Skeletal muscle tissue (tissue), 5 donors: ENCODE measurements at places on chromosomes 6 and 20. TPM values are rescaled to one million over a fixed set of nuclear protein-coding genes. Genes with fewer than 3 reads are reported as not detected.

The B3GAT2 gene
- 0.52 TPM for total RNA-seq

The COL21A1 gene
- total RNA-seq: 91.3 TPM

The SH3BGRL2 gene
- 4.7 TPM for total RNA-seq

The DEFB115 gene
- total RNA-seq: not detected

The DEFB118 gene
- total RNA-seq: not detected

The ASCC3 gene
- total RNA-seq: 21.4 TPM

The TCF15 gene
- 2.1 TPM for total RNA-seq

The SKIC2 gene
- total RNA-seq: 25.1 TPM

The CALHM4 gene
- not detected for total RNA-seq

The PHIP gene
- total RNA-seq: 22.4 TPM

The LIN28B gene
- total RNA-seq: under 0.01 TPM

The BPI gene
- total RNA-seq: 1.0 TPM

The REPS1 gene
- 61.1 TPM for total RNA-seq

The NXT1 gene
- total RNA-seq: 15.1 TPM

The ECT2L gene
- total RNA-seq: under 0.01 TPM
